ENCODE measurements at places on chromosomes 2 and 18.

DNA sequence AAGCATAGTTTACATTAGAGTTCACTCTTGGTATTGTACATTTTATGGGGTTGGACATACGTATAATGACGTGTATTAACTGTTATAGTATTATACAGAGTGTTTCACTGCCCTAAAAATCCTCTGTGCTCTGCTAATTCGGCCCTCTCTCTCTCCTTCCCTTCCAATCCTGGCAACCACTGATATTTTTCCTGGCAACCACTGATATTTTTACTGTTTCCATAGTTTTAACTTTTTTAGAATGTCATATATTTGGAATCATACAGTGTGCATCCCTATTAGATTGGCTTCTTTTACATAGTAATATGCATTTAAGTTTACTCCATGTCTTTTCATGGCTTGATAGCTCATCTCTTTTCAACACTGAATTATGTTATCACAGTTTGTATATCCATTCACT, 526.7 kb downstream of the RIT2 start:
- DNase-seq = no peak

GRCh38 chr2:239546541-239546940, 145.7 kb upstream of the HDAC4 start:
- no peak for DNase-seq

DNA sequence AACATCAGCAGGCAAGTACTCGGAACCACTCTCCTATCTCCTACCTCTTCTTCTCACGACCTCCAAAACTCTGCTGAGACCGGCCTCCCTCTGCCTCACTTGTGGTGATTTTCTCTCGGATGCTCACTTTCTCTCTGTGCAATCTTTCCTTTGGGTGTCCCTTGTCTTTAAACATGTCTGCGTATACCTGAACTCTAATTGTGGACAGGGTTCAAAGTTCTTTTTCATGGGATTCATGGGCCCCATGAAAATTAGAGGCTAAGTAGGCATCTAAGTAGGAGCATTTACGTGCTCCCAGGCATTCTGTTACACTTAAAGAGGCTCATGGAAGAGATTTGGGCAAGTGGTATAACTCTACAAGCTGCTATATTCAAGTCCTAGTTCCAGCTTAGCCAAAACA, 2.1 kb upstream of the PPP1CB start:
- DNase-seq = no peak

GRCh38 chr18:31185186-31185950, 22.7 kb upstream of the DSC1 start:
- no peak for DNase-seq

- no peak for DNase-seq
Measured at GRCh38 chr18:21064347-21064746, 47.3 kb downstream of the ROCK1 start.

DNA sequence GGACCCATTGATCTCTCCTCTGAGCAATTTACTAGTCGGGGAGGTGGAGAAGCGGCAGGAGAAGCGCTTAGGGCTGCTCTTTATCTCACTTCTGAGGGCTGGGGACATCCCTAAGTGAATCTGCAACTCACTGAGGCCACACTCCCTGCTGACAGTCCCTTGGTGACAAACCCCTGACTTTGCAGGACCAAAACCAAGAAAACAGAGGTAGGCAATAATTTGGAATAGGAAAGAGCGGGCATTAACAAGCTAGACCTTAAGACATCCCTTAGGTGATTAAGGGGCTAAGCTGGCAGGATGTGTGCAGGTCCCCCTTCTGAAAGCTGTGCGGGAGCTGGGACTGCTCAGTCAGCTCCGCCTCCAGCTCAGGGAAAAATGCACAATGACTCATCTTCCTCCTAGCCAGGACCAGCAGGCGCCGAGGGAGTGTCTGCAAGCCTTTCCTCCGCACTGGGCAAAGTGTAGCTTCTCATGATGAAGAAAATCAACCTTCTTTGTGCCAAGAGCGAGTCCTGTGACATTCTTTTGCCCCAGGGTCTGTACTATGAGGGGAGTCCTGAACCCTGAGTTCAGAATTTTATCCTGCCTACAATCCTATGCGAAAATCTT, 63.3 kb downstream of the BOD1L2 start:
- DNase-seq = no peak

DNA sequence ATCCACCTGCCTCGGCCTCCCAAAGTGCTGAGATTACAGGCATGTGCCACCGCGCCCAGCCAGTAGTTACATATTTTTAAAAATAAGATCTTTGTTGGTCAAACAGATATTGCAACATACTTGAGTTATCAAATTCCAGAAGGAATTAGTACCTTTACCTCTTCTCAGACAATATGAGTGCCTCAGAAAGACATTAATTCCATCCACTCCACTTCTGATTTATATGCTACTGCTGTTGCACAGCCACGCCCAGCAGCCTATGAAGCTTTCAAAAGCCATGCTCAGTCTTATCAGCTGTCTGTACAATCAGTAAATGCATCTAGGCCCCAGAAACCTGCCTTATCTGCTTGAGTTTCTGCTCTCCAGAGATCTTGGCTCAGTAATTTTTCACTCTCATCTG, 47.8 kb downstream of the MEX3C start:
- DNase-seq = no peak

DNA sequence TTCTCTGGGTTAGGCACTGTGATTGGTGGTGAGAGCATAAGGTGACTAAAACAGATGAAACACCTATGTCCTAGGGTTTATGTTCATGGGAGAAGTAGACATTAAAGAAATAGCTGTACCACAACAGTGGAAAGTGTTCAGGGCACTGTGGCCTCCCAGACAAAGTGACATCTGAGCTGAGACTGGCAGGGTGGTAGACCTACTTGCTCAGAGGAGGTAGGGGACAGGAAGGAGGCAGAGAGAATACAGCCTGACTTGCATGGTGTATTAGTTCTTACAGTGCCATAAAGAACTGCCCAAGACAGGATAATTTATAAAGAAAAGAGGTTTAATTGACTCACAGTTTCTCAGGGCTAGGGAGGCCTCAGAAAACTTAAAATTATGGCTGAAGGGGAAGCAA, 82.6 kb downstream of the MAPRE2 start:
- no peak for DNase-seq

- DNase-seq = no peak
Measured at GRCh38 chr18:38718365-38718901, 1152.8 kb upstream of the CELF4 start.

GRCh38 chr18:80204142-80204541, 43.2 kb downstream of the PARD6G start:
- no peak for DNase-seq

GRCh38 chr2:8925411-8925810, 78.1 kb downstream of the MBOAT2 start:
- no peak for DNase-seq

DNA sequence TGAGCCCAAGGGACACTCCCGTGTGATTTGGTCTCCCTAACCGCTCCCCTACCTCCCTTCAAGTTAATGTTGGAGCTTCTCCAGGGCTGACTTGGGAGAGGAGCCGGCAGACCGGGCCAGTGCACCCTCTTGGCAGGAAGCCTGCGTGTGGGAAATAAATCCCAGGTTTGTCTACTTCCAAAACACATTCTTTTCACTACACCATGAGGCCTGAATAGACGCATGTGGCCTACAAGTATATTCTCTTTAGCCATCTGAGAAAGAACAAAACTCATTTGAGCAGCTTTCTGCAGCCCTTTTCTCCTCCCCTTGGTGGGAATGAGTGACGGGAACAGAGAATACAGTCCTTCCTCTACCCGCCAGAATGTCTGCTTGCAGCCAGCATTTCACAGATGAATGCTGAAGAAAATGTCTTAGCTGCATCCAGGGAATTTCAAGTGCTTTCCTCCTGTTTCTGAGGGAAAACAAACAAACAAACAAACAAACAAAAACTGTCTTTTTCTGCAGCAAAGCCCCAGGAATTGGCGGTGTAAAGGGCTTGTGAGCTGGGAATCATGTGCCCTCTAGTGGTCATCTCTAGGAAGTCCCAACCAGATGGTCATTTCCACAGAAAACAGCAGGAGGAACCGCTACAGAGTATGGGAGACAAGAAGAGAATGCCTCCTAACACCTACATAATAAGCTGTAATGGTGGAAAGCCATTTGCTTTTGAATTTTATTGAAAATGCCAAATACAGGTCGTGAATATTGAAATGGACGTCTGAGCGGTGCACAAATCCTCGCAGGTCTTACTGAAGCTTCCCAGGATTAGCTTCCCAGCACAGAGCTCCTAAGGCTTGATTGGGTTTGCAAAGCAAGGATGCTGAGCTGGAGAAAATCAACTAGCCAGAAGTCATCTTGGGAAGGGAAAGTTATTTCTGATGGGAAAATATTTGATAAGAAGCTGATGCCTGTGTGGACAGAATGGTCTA, 41.2 kb upstream of the DAPL1 start:
- peak; percentile 44 for DNase-seq
